ENCODE measurements at places on chromosomes 5 and 9. TPM values are rescaled to one million over a fixed set of nuclear protein-coding genes. Genes with fewer than 3 reads are reported as not detected.
A peak's percentile ranks its signal among the peaks of the same experiment; 100 is the strongest.

The TMEM232 gene
- total RNA-seq: 1.1 TPM

DNA sequence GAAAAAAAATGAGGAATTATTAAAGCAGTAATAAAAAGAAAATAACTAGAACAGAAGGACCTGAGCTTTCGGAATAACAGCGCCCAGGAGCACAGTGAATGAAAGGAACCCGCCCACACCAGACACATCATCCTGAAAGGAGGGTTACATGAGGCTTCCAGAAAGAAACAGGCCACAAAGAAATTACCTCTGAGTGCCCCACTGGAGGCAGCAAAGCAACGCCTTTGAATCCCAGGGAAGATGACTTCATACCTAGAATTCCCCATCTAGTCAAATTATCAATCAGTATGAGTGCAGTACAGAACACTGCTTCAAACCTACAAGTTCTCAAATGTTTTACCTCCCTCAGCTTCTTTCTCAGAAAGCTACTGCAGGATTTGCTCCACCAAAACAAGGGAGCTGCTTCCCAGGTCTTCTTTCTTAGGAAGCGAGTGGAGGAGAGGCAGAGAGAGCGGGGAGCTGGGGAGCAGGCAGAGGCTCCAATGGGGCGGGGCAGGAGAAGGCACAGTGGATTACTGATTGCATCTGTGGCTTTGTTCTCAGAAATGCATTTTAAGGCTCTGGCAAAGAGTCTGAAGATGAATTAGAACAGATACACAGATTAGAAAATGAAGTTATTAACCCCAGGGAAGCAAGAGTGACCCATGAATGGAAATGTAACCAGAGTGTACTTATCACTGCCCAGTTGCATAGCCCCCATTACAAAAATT is 87.1 kb downstream of the SEMA4D start:
- peaks cover 99% of the 10 kb centered on the region for H3K4me1 ChIP-seq
- H3K27ac ChIP-seq: peak overlapping the region; percentile 93
- peaks cover 86% of the 10 kb centered on the region for H3K36me3 ChIP-seq
- DNase-seq: peak; percentile 56
- H3K27me3 ChIP-seq: no peaks in the 10 kb centered on the region
- H3K4me3 ChIP-seq: peak overlapping the region; percentile 58

The PROB1 gene
- 5.5 TPM for total RNA-seq

- H3K27ac ChIP-seq: no peak overlapping the region
- no peaks in the 10 kb centered on the region for H3K4me1 ChIP-seq
- H3K27me3 ChIP-seq: no peaks in the 10 kb centered on the region
- H3K36me3 ChIP-seq: no peaks in the 10 kb centered on the region
Observed at GRCh38 chr5:26761045-26761444, 277.3 kb downstream of the CDH9 start.

GRCh38 chr5:39475159-39475571 is 50.4 kb upstream of the DAB2 start:
- H3K27ac ChIP-seq: no peak overlapping the region
- no peak for DNase-seq
- H3K27me3 ChIP-seq: peaks cover 6% of the 10 kb centered on the region
- H3K36me3 ChIP-seq: no peaks in the 10 kb centered on the region

The IL13 gene
- 36.6 TPM for total RNA-seq

GRCh38 chr5:168300326-168301182 is 9.1 kb downstream of the WWC1 start:
- H3K27ac ChIP-seq: no peak overlapping the region
- H3K4me3 ChIP-seq: no peak overlapping the region
- no peak for DNase-seq
- no peaks in the 10 kb centered on the region for H3K27me3 ChIP-seq
- no peaks in the 10 kb centered on the region for H3K36me3 ChIP-seq
- H3K4me1 ChIP-seq: no peaks in the 10 kb centered on the region

DNA sequence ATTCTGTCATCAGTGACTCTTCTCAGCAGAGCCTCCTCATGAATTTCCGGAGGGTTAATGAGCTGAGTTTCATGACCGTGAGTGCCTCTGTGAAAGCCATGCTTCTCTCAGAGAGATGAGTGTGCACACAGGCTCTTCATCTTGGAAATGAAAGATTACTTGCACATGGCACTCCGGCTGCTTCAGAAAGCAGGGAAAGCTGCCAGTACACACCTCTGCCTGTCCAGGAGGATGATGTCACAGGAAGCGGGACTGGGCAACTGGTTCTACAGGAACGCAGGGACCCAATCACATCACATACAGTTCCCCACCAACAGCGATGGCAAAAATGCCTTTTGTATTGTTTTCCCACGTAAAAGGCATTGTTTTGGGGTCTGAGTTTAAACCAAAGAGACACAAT is 286.0 kb upstream of the DAP start:
- no peak for DNase-seq
- no peak overlapping the region for H3K27ac ChIP-seq
- H3K27me3 ChIP-seq: no peaks in the 10 kb centered on the region
- no peaks in the 10 kb centered on the region for H3K4me1 ChIP-seq

GRCh38 chr9:36143245-36143641 is 6.7 kb downstream of the GLIPR2 start:
- H3K36me3 ChIP-seq: peaks cover 72% of the 10 kb centered on the region
- peak overlapping the region; percentile 85 for H3K4me3 ChIP-seq
- DNase-seq: no peak
- peaks cover 3% of the 10 kb centered on the region for H3K27me3 ChIP-seq
- peak overlapping the region; percentile 96 for H3K27ac ChIP-seq
- peaks cover 97% of the 10 kb centered on the region for H3K4me1 ChIP-seq

- H3K4me3 ChIP-seq: no peak overlapping the region
- H3K4me1 ChIP-seq: peaks cover 15% of the 10 kb centered on the region
- H3K27ac ChIP-seq: no peak overlapping the region
- H3K36me3 ChIP-seq: no peaks in the 10 kb centered on the region
Observed at GRCh38 chr5:65485405-65485804, 3.7 kb upstream of the ADAMTS6 start.

The SLC4A9 gene
- 0.43 TPM for total RNA-seq

DNA sequence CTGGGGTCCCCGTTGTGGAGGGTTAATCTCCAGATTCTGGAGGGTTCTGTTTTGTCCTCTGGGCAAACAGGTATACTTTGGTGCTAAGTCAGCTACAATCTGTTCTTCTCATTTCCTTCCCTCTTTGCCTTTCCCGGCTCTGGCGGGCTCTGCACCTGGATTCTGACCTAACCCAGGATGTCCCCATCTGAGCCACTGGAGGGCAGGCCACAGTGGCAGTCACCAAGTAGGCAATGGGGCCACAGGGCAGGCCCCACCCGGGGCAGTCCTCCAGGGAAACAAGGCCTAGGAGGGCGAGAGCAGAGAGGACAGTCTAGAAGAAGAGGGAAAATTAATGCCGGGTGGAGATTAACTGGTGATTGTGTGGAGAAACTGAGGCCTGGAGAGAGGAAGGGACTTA is 40.4 kb upstream of the HRH2 start:
- H3K4me1 ChIP-seq: peaks cover 2% of the 10 kb centered on the region
- H3K27ac ChIP-seq: no peak overlapping the region
- no peaks in the 10 kb centered on the region for H3K36me3 ChIP-seq

GRCh38 chr5:172455511-172456061 is 1.3 kb upstream of the SH3PXD2B start:
- peaks cover 55% of the 10 kb centered on the region for H3K27me3 ChIP-seq
- no peak overlapping the region for H3K4me3 ChIP-seq
- no peak overlapping the region for H3K27ac ChIP-seq
- peaks cover 13% of the 10 kb centered on the region for H3K4me1 ChIP-seq
- no peaks in the 10 kb centered on the region for H3K36me3 ChIP-seq
- DNase-seq: no peak

The PCDHB5 gene
- total RNA-seq: not detected

The CD180 gene
- total RNA-seq: 0.75 TPM

GRCh38 chr9:12784461-12785259 is 9.8 kb downstream of the LURAP1L start:
- no peak overlapping the region for H3K27ac ChIP-seq
- no peaks in the 10 kb centered on the region for H3K36me3 ChIP-seq
- no peaks in the 10 kb centered on the region for H3K4me1 ChIP-seq

DNA sequence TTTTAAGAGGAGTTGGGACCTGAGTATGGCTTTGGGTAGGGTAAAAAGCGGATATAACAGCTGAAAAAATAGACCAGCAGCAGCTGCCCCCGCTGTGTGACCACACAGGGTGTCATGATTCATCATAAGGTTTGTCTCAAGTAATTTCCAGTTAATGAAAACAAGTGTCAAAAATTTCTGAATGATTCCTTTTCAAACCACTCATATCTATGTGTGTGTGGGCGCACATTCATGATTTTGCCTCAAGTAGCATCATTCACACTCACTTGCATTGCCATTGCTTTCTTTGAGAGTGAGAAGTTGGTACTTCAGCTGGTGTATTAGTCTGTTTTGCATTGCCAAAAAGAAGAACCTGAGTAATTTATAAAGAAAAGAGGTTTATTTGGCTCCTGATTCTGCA is 12.1 kb upstream of the TNFAIP8 start:
- peak overlapping the region; percentile 29 for H3K4me3 ChIP-seq
- H3K27me3 ChIP-seq: no peaks in the 10 kb centered on the region
- peak overlapping the region; percentile 84 for H3K27ac ChIP-seq

DNA sequence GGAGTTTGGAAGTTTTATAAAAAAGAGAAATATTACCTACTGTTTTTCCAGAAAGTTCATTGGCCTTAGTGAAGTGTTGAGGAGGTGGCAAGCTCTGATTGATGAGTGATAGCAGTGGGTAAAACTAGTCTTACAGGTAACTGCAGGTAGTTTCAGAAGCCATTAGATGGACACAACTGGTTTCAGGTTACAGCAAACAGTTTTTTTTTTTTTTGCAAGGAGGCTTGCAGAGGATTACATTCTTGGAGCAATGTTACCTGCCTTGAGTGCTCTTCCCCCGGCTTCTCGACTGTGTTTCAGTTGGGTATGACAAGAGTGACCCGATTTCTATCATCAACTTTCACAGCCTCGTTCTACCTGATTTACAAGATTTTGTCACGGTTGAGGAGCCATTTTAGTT is 333.4 kb downstream of the YTHDC2 start:
- H3K36me3 ChIP-seq: no peaks in the 10 kb centered on the region
- no peaks in the 10 kb centered on the region for H3K4me1 ChIP-seq
- H3K27me3 ChIP-seq: no peaks in the 10 kb centered on the region
- H3K4me3 ChIP-seq: no peak overlapping the region
- DNase-seq: no peak

- no peak overlapping the region for H3K27ac ChIP-seq
- H3K27me3 ChIP-seq: no peaks in the 10 kb centered on the region
- H3K4me3 ChIP-seq: no peak overlapping the region
- peaks cover 1% of the 10 kb centered on the region for H3K4me1 ChIP-seq
- no peak for DNase-seq
Observed at GRCh38 chr9:19551124-19551929, 142.5 kb downstream of the ACER2 start.

The C5orf52 gene
- not detected for total RNA-seq

The CCNH gene
- total RNA-seq: 55.7 TPM

DNA sequence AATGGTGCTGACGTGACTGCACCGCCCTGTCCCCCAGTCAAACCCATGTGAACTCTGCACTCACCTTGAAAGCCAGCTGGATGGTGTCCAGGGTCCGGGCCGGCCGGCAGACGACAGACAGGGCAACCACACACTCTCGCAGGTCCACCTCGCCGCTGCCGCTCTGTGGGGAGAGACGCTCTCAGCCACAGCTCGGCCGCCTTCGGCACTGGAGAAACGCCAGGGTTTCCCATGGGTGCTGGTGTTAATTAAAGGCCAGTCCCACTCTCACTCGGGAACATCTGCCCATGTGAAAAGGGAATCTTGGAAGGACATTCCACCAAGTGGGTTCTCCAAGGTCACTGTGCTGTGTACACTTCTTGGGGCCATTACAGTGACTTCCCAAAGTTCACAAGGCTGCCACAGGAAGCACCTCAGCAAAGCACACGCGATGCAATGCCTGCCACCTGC is 25.5 kb upstream of the SLC6A3 start:
- H3K4me3 ChIP-seq: no peak overlapping the region
- DNase-seq: no peak
- H3K4me1 ChIP-seq: no peaks in the 10 kb centered on the region
- H3K27ac ChIP-seq: no peak overlapping the region
- peaks cover 32% of the 10 kb centered on the region for H3K36me3 ChIP-seq
- H3K27me3 ChIP-seq: no peaks in the 10 kb centered on the region

DNA sequence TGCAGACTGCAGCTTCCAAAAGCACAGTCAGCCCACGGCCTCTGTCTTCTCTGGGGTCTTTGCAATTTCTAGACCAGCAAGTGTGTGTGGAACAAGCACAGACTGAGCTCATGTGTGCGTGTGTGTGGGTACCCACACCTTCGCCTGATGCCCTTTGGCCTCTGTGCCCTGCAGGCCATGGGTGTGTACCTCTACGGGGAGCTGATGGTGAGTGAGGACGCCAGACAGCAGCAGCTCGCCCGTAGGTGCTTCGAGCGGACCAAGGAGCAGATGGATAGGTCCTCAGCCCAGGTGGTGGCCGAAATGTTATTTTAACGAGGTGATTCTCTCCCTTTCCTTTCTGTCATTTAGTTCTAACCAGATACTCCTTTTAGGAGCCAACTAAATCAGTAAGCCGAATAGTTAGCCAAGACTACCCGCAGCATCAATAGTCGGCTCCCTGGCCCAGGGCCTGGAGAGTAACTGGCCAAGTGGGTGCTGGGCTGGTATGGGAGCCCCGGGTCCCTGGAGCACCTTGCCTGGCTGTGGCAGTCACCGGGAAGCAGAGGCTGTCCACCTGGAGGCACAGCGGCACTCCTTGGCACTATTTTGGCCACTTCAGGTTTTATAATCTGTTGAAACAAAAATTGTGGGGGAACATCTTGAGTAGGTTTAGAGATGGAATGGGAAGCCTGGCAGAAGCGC is 235.0 kb downstream of the FANCC start:
- H3K36me3 ChIP-seq: peaks cover 5% of the 10 kb centered on the region
- no peak for DNase-seq
- H3K27me3 ChIP-seq: no peaks in the 10 kb centered on the region
- H3K4me3 ChIP-seq: no peak overlapping the region
- H3K4me1 ChIP-seq: no peaks in the 10 kb centered on the region

- H3K36me3 ChIP-seq: no peaks in the 10 kb centered on the region
- no peaks in the 10 kb centered on the region for H3K4me1 ChIP-seq
- H3K27me3 ChIP-seq: peaks cover 3% of the 10 kb centered on the region
- H3K27ac ChIP-seq: no peak overlapping the region
Observed at GRCh38 chr9:134677743-134678142, 36.1 kb downstream of the COL5A1 start.

Measured in activated CD4-positive, alpha-beta memory T cell treated with anti-CD3 and anti-CD28 coated beads, Interleukin-2, amount 10 ng/mL, durations not matched to agents 7 days and 5 days (primary cell).